ENCODE measurements at places on chromosomes 2 and 18.

- no peak for DNase-seq
Observed at GRCh38 chr2:225531559-225531958, 132.0 kb downstream of the NYAP2 start.

GRCh38 chr2:234404957-234405356 is 91.9 kb downstream of the ARL4C start:
- DNase-seq, result no peak

DNA sequence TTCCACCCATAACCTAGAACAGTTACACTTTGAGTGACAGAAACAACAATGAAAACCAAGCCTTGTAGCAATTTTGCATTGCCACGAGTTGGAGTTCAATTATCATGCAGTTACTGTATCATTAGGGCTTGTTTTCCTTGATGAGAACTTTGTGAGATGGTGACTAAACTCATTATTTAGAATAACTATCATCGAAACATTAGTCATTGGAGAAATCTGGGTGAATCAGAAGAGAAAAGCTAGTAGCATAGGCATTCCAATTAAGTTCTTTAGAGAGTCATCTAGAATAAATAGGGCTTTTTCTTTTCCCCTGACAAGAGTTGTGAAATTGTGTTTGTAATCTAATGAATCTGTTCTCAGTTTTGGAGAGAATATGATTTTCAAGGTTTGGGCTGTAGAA is 122.8 kb upstream of the DOCK10 start:
- DNase-seq, result no peak

- DNase-seq, result no peak
Observed at GRCh38 chr18:45290364-45290763, 324.9 kb upstream of the SLC14A2 start.

- DNase-seq, result no peak
Observed at GRCh38 chr18:13700153-13700552, 26.2 kb downstream of the FAM210A start.

DNA sequence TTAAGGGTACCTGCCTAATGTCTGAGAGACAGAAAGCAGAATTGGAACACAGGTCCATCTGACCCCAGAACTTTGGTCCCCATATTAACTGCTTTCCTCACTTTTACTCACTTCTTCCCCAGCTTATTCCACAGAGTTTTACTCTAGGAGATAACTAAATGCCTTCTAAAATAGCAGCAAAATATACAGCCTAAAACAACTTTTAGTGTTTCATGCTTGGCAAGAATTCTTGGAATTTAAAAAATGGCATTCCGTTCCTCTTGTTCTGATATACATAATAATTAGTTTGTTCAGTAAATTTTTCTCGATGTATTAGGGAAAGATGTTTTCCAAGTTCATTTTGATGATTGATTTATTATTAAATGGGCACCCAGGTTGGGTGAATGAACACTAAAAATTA is 151.9 kb downstream of the FHOD3 start:
- no peak for DNase-seq

DNA sequence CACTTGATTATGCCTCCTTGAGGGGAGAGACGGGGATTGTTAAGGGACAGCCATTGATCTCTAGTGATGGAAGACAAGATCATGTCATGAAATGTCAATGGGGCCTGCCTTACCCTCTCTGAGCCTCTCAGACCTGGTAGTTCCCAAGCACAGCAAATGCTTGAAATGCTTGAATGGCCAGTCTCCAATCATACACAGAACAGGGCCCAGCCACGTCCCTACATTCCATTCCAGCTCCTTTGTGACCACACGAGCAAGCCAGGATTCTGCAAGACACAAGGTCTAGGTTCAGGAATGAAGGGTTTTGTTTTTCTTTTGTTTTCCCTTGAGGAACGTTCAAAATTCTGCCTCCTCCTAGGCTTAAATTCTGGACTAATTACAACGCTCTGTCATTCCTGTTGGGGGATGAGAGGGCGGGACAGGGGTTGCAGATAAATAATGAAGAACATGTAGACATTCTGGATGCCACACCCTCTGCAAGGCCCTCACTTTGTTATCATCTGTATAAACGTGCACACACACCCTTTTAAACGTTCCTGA is 98.1 kb upstream of the YPEL5 start:
- no peak for DNase-seq

DNA sequence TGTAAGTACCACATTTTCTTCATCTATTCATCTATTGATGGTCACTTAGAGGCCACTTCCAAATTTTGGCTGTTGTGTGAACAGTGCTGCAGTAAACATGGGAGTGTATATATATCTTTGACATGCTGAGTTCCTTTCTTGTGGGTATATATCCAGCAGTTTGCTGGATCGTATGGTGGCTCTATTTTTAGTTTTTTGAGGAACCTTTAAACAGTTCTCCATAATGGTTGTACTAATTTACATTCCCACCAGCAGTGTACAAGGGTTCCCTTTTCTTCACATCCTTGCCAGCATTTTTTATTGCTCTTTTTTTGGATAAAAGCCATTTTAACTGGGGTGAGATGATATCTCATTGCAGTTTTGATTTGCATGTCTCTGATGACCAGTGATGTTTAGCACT is 7.3 kb upstream of the ATP5MC3 start:
- DNase-seq, result no peak

- no peak for DNase-seq
Observed at GRCh38 chr2:189685540-189686229, 11.2 kb downstream of the ANKAR start.

GRCh38 chr2:32884346-32884745 is 62.4 kb upstream of the LTBP1 start:
- DNase-seq, result no peak

GRCh38 chr18:8788503-8789429 is 83.4 kb downstream of the MTCL1 start:
- DNase-seq, result no peak

DNA sequence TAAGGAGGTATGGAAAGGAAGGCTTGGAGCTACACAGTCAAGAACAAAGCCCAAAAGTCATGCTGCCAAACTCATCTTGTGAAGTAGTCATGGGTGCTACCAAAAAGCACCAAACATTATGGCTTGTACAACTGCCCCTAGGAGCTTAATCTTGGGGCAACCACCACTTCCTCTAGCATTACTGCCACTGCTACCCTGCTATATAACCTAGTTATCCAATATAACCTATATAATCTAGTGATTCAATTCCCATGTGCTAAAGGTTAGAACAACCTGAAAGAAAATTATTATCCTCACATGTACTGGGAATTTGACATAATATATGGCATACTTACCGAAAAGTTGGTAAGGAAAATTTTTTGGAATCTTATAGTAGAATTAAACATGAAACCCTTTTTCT is 102.6 kb upstream of the RBBP8 start:
- no peak for DNase-seq

GRCh38 chr2:187440101-187440675 is 7.9 kb downstream of the CALCRL start:
- no peak for DNase-seq

GRCh38 chr2:145644820-145645302 is 1124.9 kb upstream of the ZEB2 start:
- no peak for DNase-seq

- no peak for DNase-seq
Observed at GRCh38 chr2:8535469-8535795, 146.4 kb upstream of the ID2 start.

GRCh38 chr2:106830191-106830590 is 55.8 kb downstream of the ST6GAL2 start:
- no peak for DNase-seq

DNA sequence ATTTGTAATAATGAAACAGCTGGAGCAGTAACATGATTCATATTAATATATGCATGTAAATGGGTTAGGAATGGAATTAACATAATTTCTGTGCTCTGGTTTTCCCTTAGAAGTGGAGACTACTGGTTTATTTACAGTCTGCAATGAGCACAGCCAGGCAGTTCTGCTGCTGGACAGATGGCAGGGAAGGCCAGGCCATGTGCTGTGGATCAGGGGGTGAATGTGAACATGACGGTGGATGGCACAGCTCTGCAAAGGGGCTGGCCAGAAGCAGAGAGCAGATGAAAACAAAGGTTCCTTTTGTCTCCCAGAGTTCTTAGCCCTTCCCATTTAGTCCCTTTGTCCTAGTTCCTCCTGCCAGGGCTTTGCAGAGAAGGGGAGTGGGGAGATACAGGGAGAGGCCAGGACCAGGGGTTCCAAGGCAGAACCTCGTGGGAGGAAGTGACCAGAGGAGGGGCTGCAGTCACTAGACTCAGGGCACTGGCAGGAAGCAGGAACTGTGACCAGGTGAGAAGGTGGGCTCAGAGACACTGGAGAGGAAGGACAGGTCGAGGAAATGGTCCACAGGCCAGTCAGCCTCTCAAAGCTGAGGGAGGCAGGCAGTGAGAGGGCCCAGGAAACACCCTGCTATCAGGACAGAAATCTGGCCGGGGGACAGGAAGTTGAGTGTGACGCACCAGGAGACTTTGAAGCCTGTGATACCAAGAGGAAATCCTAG is 112.9 kb upstream of the ATP8B1 start:
- DNase-seq, result no peak

- no peak for DNase-seq
Observed at GRCh38 chr2:1406434-1406833, 6.8 kb upstream of the TPO start.

- no peak for DNase-seq
Observed at GRCh38 chr2:88841224-88841929, 149.9 kb downstream of the RPIA start.

DNA sequence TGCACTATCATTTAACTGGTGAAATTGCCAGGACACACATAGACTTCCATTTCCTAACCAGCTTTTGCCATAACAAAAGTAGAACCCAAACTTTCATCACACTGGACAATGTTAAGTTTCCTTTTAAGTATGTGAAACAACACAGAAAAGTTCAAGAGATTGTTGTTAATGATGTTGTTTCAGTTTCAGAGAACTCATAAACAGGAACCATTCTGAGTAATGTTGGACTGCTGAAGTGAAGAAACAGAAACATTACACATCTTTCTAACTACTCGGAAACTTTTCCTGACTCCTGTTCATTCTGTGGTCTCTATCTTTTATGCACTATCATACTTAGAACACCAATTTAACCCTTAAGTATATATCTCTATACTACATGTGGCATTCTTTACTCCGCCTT is 179.2 kb downstream of the RIT2 start:
- DNase-seq, result no peak

- DNase-seq, result no peak
Observed at GRCh38 chr2:229715895-229716507, 1.6 kb upstream of the DNER start.

GRCh38 chr2:109436610-109437225 is 177.0 kb downstream of the SEPTIN10 start:
- no peak for DNase-seq

GRCh38 chr2:124610866-124611265 is 585.8 kb downstream of the CNTNAP5 start:
- DNase-seq, result no peak

GRCh38 chr2:215915441-215915840 is 97.9 kb downstream of the MREG start:
- DNase-seq, result no peak
